ENCODE measurements at places on chromosomes 5 and 9. TPM values are rescaled to one million over a fixed set of nuclear protein-coding genes. Genes with fewer than 3 reads are reported as not detected.
A peak's percentile ranks its signal among the peaks of the same experiment; 100 is the strongest.

Gene LRRC70
- 0.37 TPM for total RNA-seq

Gene CER1
- 4.1 TPM for total RNA-seq

Gene PKN3
- 24.1 TPM for total RNA-seq

Gene ANKRD55
- total RNA-seq: not detected

Gene MCIDAS
- total RNA-seq: 0.20 TPM

Gene PCDHA11
- total RNA-seq: 5.8 TPM

Gene SPINK13
- not detected for total RNA-seq

Gene PLAC8L1
- total RNA-seq: 0.30 TPM

Gene LCN2
- 3.0 TPM for total RNA-seq

Gene SEMA4D
- 60.5 TPM for total RNA-seq

DNA sequence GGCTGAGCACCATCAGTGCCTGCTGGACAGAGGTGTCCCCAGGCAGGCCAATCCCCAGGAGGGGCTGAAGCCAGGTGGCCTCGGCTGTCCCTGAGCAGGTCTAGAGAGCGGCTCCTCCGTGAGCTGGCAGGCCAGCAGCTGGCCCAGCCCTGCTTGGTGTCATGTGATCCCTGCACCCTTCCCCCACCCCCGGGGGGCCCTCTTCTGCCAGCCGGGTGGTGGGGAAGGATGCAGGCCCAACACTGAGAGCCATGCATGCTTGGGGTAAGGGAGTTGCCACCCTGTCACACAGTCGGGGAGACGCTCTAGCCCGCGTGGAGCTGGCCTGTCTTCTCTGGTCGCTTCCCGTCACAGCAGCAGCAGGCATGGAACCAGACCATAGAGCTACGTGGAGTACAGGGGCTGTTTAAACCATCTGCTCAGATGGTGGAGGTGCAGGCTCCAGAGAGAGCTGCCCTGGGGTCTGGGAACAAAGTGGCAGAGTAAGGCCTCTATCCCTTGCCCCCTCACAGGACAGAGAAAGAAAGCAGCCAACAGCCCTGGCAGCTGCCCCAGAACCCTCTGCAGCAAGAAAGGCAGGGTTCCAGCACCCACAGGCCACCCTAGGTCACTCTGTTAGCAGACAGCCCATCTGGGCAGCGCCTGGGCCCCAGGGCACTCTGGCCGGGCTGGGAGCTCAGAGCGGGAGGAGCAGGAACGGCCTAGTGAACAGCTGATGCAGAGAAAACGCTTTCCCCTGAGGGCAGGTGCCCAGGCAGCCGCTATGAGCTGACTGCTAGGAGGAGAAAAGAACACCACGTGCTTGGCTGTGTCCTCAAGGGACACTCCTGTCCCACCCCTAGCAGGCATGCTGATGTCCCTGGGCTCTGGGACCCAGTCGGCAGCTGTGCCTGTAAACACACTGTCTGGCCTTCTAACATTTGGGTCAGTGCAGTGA is 6.8 kb downstream of the RALGDS start:
- no peak overlapping the region for H3K4me3 ChIP-seq
- H3K27me3 ChIP-seq: peaks cover 21% of the 10 kb centered on the region
- H3K36me3 ChIP-seq: peaks cover 8% of the 10 kb centered on the region
- H3K4me1 ChIP-seq: peaks cover 3% of the 10 kb centered on the region
- H3K27ac ChIP-seq: no peak overlapping the region

DNA sequence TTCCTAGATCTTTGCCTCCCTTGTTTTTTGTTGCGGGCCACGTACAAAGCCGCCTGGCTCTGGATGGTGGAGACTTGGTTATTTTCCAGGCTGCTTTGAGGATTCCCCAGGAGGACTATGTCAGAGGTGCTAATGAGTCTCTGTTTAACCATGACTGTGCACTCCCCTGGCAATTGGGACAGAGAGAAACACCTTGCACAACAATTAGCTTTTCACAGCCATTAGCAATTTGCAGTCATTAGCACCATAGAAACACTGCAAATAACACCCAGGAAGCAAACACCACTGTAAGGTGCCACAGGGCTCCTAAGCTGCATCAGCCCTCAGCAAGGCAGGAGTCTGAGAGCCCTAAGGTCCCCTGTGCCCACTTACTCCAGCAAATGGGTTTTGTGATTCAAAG is 201.0 kb upstream of the VLDLR start:
- H3K4me3 ChIP-seq: no peak overlapping the region
- no peak for DNase-seq
- peak overlapping the region; percentile 60 for H3K27ac ChIP-seq
- H3K4me1 ChIP-seq: peaks cover 39% of the 10 kb centered on the region
- H3K27me3 ChIP-seq: no peaks in the 10 kb centered on the region
- H3K36me3 ChIP-seq: no peaks in the 10 kb centered on the region

- H3K4me1 ChIP-seq: peaks cover 27% of the 10 kb centered on the region
- H3K27me3 ChIP-seq: no peaks in the 10 kb centered on the region
- DNase-seq: no peak
Measured at GRCh38 chr5:67003685-67003934, 193.0 kb downstream of the CD180 start.

DNA sequence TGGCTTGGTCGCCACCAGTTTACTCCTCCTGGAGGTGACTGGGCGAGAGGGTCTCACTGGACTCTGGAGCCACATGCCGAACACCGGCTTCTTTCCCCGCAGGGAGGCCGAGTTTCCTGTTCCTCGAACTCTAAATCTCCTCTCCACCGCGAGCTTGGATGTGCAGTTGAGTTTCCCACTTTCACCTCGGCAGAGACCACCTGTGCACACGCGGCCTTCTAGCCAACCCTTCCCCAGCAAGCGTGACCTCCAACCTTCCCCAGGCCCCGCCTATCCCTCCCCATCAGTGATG is 380.1 kb downstream of the IRX2 start:
- peaks cover 7% of the 10 kb centered on the region for H3K4me1 ChIP-seq
- no peaks in the 10 kb centered on the region for H3K36me3 ChIP-seq
- peaks cover 3% of the 10 kb centered on the region for H3K27me3 ChIP-seq

DNA sequence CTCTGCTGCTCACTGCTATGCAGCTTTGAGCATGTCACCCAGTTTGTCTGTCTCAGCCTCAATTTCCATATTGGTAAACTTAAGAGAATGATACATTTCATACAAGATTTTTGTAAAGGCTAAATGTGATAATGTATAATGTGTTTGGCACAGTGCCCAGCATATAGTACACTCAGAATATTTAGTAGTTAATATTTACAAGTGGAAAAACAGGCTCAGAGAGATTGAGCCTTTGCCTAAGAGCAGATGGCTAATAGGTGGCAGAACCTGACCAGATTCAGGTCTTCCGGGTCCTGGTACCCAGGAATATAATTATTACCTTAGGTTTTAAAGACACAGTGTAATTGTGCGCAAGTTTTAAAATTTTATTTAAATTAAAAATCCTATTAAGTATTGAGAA is 46.8 kb upstream of the KIAA1958 start:
- no peaks in the 10 kb centered on the region for H3K4me1 ChIP-seq
- no peak overlapping the region for H3K4me3 ChIP-seq
- H3K27me3 ChIP-seq: no peaks in the 10 kb centered on the region
- no peak for DNase-seq

DNA sequence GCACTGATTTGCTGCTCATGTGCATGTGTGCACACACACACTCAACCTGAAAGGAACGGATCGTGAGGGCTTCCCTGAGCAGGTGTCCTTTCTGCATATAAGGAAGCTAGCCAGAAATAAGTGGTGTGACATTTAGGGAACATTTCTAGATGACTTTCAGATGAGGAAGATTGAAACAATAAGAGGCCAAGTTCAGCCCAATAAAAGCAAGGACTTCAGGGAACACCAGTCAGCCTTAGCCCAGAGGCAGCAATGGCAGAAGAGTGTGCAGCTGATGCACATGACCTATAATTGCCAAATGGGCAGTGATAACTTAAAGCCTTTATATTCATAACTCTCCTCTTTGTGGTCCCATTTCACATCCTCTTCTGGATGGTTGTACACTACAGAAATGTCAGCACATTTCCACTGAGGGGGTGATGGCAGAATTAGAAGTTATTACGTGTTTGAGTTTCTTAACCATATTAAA is 255.5 kb downstream of the TRIM32 start:
- no peak overlapping the region for H3K4me3 ChIP-seq
- H3K27me3 ChIP-seq: no peaks in the 10 kb centered on the region
- peaks cover 31% of the 10 kb centered on the region for H3K4me1 ChIP-seq
- no peaks in the 10 kb centered on the region for H3K36me3 ChIP-seq
- H3K27ac ChIP-seq: no peak overlapping the region
- no peak for DNase-seq

- H3K4me3 ChIP-seq: no peak overlapping the region
- H3K4me1 ChIP-seq: no peaks in the 10 kb centered on the region
- H3K27me3 ChIP-seq: no peaks in the 10 kb centered on the region
- DNase-seq: no peak
- peaks cover 3% of the 10 kb centered on the region for H3K36me3 ChIP-seq
Measured at GRCh38 chr5:27171761-27172261, 133.4 kb upstream of the CDH9 start.

DNA sequence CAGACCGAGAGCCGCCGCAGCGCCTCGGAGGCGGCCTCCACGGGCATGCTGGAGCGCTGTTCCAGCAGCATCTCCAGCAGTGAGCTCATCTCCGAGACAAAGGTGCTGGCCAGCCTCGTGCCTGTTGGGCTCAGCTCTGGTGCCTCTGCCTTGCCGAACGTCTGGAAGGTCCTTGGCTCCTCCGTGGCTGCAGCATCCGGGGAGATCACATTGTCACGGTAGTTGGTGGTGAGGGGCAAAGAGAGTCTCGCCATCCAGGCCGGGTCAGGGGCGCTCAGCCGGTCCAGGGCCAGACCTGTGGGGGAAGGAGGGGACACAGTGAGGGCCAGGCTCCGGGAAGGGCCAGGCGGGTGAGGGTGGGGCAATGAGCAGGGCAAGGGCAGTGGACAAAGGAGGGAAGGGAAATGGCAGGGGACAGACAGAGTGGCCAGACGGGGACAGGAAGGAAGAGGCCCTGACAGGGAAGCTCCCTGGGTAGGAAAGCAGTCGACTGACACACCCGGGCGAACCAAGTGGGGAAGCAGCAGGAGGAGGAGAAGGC is 12.4 kb downstream of the PCDH12 start:
- no peak for DNase-seq
- no peaks in the 10 kb centered on the region for H3K27me3 ChIP-seq
- H3K27ac ChIP-seq: no peak overlapping the region
- H3K4me3 ChIP-seq: no peak overlapping the region
- H3K36me3 ChIP-seq: no peaks in the 10 kb centered on the region

GRCh38 chr5:123512611-123513461 is 859 bp downstream of the CSNK1G3 start:
- peaks cover 41% of the 10 kb centered on the region for H3K4me1 ChIP-seq
- no peaks in the 10 kb centered on the region for H3K36me3 ChIP-seq
- peak; percentile 35 for DNase-seq
- no peaks in the 10 kb centered on the region for H3K27me3 ChIP-seq

DNA sequence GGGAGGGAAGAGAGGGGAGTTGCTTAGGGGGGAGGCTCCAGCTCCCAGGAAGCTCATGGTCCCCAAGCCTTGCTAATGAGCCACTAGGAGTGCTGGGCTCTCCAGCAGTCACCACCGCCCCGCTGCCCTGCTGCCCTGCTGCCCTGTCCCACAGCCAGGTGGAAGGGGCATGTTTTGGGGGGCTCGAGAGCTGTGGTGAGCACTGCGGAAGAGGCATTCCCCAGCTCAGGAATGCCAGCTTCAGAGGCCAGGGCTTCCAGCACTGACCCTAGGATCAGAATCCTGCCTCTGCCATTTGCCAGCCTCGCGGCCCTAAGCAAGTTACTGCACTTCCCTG is 16.9 kb downstream of the SLC6A7 start:
- H3K4me3 ChIP-seq: no peak overlapping the region
- peaks cover 37% of the 10 kb centered on the region for H3K4me1 ChIP-seq
- no peak for DNase-seq
- H3K27ac ChIP-seq: no peak overlapping the region
- H3K36me3 ChIP-seq: no peaks in the 10 kb centered on the region

- no peaks in the 10 kb centered on the region for H3K27me3 ChIP-seq
- H3K27ac ChIP-seq: no peak overlapping the region
- no peak overlapping the region for H3K4me3 ChIP-seq
- H3K4me1 ChIP-seq: peaks cover 9% of the 10 kb centered on the region
- DNase-seq: peak; percentile 76
Measured at GRCh38 chr9:9942764-9943424, 669.9 kb downstream of the PTPRD start.

DNA sequence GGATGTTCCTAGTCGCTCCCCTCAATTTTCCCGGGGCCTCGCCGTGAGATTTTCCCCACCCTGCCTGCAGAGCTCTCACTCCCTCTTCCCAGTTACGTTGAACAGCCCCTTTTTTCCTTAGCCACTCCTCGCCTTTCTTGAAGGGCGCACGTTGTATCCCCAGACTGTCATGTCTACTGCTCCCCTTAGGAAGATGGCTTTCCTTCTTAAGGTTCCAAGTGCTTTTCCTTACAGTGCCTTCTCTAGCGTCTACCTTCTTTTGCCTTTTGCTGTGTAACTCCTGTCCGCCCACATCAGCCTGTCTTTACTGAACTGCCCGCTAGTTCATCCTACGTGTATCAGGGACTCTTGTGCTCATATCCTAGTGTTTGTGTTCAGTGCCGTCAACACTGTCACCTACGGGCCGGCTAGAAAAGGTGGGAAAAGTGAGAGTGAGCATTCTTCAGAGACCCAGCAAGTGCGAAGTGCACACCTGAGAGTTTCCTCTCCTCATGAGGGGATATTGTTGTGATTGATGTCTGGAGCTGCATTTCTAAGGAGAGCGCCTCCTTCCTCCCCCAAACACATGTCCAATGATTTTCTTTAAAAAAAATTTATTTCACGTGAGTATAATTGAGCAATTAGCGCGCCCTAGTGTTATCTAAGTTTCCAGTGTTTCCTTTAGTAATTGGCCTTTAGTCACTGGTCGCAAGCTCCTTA is 764 bp downstream of the CAMLG start:
- no peak for DNase-seq
- no peaks in the 10 kb centered on the region for H3K27me3 ChIP-seq
- peaks cover 8% of the 10 kb centered on the region for H3K4me1 ChIP-seq
- H3K4me3 ChIP-seq: peak overlapping the region; percentile 95
- H3K27ac ChIP-seq: peak overlapping the region; percentile 80
- H3K36me3 ChIP-seq: peaks cover 18% of the 10 kb centered on the region

Data from WTC11 (cell line).